ENCODE measurements at places on chromosomes 12 and 14.

DNA sequence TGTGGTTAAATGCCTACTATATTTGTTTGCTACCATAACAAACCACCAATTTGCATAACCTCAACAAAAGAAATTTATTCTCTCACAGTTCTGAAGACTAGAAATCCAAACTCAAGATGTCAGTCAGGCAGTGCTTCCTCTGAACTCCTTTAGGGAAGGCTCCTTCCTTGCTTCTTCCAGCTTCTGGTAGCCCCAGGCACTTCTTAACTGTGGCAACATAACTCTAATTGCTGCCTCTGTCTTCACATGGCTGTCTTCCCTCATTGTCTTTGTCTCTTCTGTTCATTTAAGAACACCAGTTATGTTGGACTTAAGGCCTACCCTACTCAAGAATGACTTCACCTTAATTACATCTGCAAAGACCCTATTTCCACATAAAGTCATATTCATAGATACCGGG is 206.9 kb downstream of the SYT1 start:
- DNase-seq, result no peak

DNA sequence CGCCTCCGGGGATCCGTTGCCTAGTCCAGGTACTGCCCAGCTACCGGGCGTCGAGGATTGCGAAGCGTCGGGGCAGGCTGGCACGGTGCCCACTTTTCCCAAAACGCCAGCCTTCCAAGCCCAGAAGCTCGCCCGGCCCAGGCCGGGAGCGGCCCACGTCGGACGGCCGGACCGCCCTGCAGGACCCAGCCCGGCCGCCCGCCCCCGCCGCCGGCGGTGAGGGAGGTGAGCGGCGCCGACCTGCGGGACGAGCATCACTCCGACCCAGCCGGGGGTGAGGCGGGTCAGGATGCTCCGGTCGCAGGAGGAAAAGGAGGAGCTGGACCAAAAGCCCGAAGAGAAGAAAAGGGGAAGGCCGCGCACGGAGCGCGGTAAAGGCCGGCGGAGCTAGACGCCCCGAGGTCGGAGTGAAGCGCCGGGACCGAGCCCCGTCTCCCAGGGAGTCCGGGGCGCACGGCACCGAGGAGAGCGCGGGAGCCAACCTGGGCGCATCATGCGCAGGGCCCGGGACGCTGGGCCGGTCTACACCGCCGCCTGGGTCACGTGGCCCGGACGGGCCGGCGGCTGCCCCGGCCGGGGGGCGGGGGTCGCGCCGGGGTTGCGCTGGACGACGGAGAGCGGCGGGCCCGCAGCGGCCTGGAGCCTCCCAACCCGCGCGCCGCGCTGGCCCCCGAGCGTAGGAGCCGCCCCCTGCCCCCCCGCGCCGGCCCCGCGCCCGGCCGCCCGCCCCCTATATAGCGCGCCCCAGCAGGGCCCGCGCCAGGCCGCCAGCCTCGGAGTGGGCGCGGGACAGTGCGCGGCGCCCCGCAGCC is at the start of gene AQP5:
Gene AQP5, plus strand, starts transcription at position 762 of the 812 bp plus-strand sequence. CDS start 146 bp downstream, outside the sequence.
- no peak for DNase-seq

- no peak for DNase-seq
Observed at GRCh38 chr14:71959055-71959454, 26.8 kb downstream of the RGS6 start.

- DNase-seq, result peak; percentile 84
Observed at GRCh38 chr14:77094672-77095284, 3.3 kb upstream of the CIPC start.

DNA sequence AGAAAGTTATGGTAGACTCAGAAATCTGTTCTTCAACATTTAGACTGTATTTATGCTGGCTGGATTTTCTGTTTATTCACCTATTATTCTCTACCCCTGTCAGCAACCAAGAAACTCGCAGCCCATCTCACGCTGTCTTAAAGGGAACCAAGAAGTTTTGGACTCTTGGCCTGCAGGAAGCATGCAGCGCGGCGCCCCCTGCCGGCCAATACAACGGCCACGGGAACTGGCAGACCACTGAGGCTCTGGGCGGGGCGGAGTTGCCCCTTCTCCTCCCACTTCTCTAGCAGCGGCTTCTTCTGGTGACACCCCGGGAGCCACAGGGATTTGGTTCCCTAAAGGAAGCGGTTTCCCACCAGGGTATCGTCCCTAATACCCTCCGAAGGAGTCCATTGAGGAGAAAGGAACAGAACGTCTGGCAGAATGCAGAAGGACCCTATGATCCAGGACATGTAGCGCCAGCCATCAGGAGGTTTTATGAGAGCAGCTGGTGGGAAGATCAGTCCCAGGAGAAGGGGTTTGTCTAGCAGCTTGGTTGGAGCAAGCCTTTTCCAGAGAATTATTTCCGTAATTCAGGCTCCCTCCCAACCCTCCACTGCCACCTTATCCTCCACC is 21.0 kb upstream of the RNASE2 start:
- DNase-seq, result peak; percentile 42

DNA sequence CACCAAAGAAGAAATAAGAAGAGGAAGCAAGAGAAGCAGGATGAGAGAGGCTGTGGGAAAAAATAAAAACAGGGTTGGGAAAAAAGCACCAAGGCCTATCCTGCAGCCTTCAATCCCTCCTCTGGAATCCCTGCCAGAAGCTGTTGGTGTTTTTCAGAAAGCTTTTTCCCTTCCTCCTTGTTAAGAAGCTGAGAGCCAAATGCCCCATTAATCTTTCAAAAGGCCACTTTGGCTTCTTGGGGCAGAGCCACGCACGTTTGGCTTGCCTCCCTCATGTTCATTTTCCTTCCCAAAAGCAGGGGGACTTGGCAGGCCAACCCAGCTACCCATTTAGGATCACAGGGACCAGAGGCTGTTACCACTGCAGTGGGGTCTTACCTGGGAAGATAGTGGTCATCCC is 365.3 kb downstream of the NUAK1 start:
- DNase-seq, result no peak

- no peak for DNase-seq
Observed at GRCh38 chr14:54487771-54488170, 1.0 kb downstream of the GMFB start.

GRCh38 chr12:54444206-54444605 is 25.1 kb upstream of the ITGA5 start:
- DNase-seq, result no peak

GRCh38 chr14:62101189-62101588 is 339.0 kb downstream of the SNAPC1 start:
- DNase-seq, result no peak

GRCh38 chr14:49464885-49465284 is 121.3 kb downstream of the RPS29 start:
- DNase-seq, result no peak

Data from activated T-cell treated with anti-CD3 and anti-CD28 coated beads, Interleukin-2, amount 50 U/mL, for 72 hours (primary cell).